Stimulated activated CD4-positive, alpha-beta T cell treated with anti-CD3 and anti-CD28 coated beads, Interleukin-1b, Interleukin-23, amount 100 ng/mL, for 4 hours (primary cell): ENCODE measurements at places on chromosomes 4 and X.

DNA sequence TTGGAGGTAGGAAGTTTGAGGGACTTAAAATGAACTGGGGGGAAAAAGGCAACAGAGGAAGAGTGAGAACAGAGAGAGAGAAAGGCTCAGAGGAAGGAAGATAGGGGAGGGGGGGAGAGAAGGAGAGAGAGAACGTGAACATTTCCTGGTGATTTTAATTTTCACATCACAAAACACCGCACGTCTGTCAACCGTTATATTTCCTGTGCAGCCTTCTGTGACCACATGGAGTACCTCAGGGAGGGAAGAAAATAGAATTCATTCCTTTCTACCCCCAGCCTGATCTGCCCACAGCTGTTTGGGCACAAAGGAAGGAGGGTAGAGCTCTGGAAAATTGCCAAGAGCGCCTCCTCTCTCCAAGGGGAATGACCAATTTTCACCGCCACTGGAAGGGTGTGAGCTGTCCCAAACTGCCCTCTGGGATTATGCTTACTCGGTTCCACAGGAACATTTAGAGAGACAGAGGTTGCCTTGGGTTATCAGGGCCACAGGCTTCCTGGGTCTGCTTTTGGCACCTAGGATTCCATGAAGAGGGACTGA, 135.7 kb upstream of the MAMLD1 start:
- DNase-seq: no peak

GRCh38 chr4:85603437-85604336, 128.7 kb downstream of the ARHGAP24 start:
- DNase-seq: no peak

- DNase-seq: no peak
These were observed 39.7 kb upstream of the KLF3 start for GRCh38 chr4:38624311-38624710.

- no peak for DNase-seq
These were observed 44.7 kb downstream of the ANXA3 start for GRCh38 chr4:78596111-78596742.

DNA sequence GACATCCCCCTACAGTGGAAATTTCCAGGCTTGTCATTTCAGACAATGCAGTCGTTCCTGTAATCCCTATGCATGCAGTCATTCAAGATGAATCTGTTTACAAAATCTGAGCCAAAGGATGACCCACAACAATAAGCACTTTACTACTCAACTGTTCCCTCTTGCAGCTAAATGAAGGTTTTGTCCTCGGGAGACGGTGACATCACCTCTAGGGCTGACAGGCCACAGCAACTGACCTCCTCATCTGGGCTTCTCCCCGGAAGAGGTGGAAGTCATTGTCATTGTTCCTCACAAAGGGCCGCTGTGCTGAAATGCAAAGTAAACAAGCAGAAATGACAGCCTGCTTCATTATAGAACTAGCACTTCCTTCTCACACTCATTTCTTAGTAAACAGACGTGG, 29.2 kb downstream of the CLRN2 start:
- DNase-seq: no peak
